ENCODE measurements at places on chromosomes 5 and 9.

DNA sequence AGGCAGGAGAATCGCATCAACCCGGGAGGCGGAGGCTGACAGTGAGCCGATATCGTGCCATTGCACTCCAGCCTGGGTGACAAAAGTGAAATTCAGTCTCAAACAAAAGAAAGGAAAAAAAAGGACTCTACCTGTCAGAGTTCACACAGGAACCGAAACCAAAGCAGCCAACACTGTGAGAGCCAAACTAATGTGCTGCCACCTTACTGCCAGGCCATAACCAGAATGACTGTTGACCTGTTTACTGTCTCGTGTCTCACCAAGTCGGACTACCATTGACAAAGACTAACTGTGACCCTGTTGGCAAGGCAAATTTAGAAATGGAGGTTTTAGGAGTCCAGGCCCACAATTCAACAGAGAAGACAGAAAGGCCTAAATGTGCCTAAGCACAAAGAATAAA, 112.4 kb downstream of the ANXA2R start:
- DNase-seq, result no peak

GRCh38 chr5:139707445-139708003, 59.4 kb downstream of the CXXC5 start:
- DNase-seq, result no peak

GRCh38 chr5:90911169-90911568, 352.6 kb downstream of the ADGRV1 start:
- DNase-seq, result no peak

- no peak for DNase-seq
Observed at GRCh38 chr5:80745490-80745889, 90.7 kb upstream of the DHFR start.

- DNase-seq, result no peak
Observed at GRCh38 chr9:87285183-87285850, 212.3 kb upstream of the DAPK1 start.

GRCh38 chr9:113523421-113524141, 60.1 kb downstream of the RGS3 start:
- DNase-seq, result peak; percentile 41

GRCh38 chr5:124643336-124643735, 103.1 kb downstream of the ZNF608 start:
- no peak for DNase-seq

GRCh38 chr9:1018121-1018520, 32.0 kb upstream of the DMRT2 start:
- peak; percentile 82 for DNase-seq

DNA sequence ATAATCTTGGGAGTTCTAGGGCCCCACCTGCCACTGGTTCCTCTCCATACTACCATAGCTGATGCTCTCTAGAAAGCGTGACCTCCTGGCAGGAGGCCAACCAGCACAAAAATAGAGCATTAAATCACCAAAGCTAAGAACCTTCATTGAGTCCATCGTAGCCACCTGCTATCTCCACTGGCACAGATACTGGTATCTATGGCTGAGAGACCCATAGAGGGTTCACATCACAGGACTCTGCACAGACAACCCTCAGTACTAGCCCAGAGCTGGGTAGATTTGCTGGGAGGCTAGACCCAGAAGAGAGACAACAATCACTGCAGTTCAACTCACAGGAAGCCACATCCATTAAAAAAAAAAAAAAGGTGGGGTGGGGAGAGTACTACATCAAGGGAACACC, 509.1 kb downstream of the DTWD2 start:
- no peak for DNase-seq

DNA sequence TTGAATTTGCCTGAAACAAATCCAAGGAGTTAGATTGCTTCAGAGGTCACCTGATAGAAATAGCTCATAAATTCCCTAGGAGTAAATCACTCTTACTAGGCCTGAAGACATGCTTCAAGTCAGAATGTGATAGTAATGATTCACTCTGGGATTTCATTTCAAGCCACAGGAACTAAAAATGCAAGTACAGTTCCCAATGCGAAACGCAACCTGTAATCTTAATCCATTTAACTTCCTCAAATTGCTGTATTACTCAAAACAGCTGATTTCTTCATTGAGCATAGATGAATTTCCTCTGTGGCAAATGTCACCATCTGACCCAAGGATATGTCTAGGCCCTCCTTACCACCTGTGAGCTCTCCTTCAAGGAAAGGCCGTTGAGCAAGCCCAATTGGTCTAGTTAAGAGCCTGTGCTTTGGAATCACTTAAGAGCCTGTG, 32.1 kb upstream of the IL6ST start:
- DNase-seq, result peak; percentile 58
